ENCODE measurements at places on chromosomes 1 and 21. TPM values are rescaled to one million over a fixed set of nuclear protein-coding genes. Genes with fewer than 3 reads are reported as not detected.

Gene SLC1A7
- 4.5 TPM for total RNA-seq

- no peak for DNase-seq
Measured at GRCh38 chr1:7943251-7943650, 2.6 kb upstream of the TNFRSF9 start.

GRCh38 chr1:222042120-222042519 is 300.2 kb upstream of the DUSP10 start:
- DNase-seq, result no peak

DNA sequence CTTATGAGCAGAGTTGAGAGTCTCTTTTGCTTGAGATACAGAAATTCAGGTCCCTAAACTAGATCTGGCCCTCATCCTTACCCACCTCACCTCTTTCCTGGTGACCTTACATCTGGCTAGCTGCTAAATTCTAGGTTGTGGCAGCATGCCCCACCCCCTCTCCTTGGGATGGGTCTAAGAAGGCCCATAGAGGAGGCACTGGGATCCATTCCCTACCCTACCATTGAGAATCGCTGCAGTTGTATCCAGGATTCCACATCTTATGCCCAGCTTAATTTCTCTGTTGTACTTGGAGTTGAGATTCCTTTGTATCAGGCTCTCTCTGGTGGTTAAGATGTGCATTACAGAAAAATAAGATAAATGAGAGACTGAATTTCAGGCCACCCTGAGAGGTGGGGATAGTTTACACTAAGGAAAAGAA is 9.5 kb upstream of the TMEM39B start:
- no peak for DNase-seq

Gene HES2
- 0.03 TPM for total RNA-seq

DNA sequence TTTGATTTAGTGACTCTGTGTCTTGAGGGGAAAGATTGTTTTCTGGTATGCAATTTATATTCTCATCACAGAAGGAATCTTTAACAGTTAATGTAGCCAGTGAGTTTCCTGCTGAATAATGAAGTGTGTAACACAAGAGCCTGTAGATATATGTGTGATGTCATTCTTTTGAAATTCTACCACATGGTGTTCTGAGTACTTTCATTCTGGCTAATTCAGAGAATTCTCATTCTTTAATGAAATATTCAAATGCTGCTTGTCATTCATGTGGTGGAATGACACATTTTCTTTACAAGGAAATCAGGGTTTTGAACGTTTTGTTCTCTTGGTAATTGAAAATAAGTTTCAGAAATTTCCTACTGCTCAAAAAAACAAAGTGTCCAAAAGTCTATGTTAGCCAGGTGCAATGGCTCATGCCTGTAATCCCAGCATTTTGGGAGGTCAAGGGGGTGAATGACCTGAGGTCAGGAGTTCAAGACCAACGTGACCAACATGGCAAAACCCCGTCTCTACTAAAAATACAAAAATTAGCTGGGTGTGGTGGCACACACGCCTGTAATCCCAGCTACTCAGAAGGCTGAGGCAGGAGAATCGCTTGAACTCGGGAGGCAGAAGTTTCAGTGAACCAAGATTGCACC is 79.6 kb downstream of the MAP3K21 start:
- no peak for DNase-seq

DNA sequence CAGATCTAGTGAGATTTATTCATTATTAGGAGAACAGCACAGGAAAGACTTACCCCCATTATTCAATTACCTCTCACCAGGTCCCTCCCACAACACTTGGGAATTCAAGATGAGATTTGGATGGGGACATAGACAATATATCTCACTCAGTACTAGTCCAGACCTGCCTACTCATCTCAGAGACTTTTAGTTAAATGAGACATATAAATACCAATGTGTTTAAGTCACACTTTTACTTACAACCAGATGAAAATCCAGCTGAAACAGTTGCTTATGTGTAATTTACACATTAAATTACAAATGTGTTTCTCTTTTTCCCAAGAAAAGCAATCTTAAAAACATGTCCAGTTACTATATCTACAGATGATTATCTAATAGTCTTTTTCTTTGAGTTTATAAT is 1145.6 kb downstream of the KCNT2 start:
- no peak for DNase-seq

DNA sequence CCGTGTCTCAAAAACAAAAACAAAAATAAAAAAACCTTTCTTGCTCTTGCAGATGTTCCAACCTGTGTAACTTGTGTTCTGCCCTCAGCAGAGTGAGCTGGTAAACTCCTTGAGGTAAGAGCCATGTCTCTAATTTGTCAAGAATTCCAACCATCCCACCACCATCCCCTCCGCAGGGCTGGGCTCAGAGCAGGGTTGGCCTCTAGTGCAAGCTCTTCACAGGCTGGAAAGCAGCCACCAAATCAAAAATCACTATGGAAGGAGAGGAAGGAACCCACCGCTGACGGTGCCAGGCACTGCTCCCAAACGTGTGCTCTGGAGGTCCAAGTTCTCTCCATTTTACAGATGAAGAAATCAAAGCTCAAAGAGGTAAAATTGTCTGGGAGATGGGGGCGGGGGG is 9.4 kb downstream of the PLEKHA6 start:
- no peak for DNase-seq

- peak; percentile 88 for DNase-seq
Measured at GRCh38 chr1:40862008-40862863, at the start of gene CITED4. CITED4 (minus strand) TSS chr1:40862363; CDS start chr1:40862127, 236 bp downstream.

Data from SJSA1 (cell line).